Thoracic aorta (tissue), 2 donors: ENCODE measurements at places on chromosomes 5 and 9.

- no peak for DNase-seq
These were observed 498 bp downstream of the HAUS6 start for GRCh38 chr9:19102181-19102630.

- DNase-seq = no peak
These were observed 45.1 kb upstream of the TRIO start for GRCh38 chr5:14097998-14098471.

GRCh38 chr5:74266836-74267235, 373.7 kb downstream of the ENC1 start:
- DNase-seq = no peak

DNA sequence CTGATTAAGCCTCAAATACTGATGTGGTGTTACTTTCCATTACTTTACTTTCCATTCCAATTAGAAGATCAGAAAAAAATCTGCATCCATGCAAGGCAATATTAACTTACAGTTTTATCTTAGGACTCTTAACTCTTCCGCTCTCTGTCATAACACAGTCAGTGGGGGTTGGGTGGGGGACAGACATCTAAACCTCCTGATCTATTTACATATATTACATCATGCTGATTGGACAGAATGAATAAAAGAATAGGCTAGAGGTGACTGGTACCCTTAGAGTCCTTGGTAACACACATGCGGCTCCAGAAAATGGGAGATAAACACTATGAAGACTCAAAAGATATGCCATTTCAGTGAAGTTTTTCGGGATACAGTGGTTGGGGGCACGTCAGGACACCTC, 27.6 kb downstream of the RAPGEF6 start:
- no peak for DNase-seq

GRCh38 chr9:32350682-32351081, 33.8 kb upstream of the ACO1 start:
- no peak for DNase-seq

- no peak for DNase-seq
These were observed 18.9 kb upstream of the VLDLR start for GRCh38 chr9:2602704-2603116.

DNA sequence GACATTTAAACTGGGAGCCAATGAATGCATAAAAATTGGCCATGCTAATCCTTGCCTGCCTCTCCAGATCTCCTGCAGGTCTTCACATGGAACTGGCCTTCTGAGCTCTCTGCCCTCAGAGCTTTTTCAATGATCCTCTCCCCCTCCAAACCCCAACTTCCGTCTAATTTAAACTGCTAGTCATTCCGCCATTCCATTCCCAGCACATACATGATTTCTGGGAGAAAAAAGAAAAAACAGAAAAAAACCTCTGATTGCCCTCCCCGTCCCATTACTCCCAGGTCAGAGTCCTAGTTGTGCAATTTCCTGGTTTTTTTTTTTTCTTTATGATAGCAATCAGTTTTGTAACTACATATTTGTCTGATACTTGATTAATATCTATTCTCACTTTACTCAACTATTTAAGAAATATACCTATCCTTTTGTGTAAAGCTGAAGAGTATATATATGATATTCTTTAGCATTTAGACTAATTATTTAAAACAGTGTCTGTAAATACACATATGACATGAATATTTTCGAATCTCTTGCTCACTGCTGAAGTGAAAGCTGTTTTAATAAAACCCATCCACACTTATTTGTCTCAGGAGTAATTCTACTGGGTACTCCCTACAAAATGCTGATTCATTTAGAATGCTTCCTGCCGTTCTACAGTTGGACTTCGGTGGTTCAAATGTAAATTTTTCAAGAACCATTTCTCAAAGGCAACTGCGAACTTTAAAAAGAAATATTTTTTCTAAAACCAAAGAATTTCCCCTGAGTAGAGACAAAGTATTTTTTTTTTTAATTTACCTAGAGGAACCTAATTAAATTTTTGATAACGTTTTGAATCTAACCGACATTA, 1.6 kb downstream of the HINT1 start:
- DNase-seq = no peak

GRCh38 chr9:23798325-23798724, 27.7 kb downstream of the ELAVL2 start:
- DNase-seq = no peak
